ENCODE measurements at places on chromosomes 3 and 15.

GRCh38 chr3:8769088-8769822 lies at the start of gene OXTR:
Gene OXTR (minus strand): TSS chr3:8769613. CDS start chr3:8768187, 1,426 bp downstream.
- DNase-seq, result peak; percentile 32

- no peak for DNase-seq
Measured at GRCh38 chr15:40287505-40287904, 4.6 kb upstream of the ANKRD63 start.

DNA sequence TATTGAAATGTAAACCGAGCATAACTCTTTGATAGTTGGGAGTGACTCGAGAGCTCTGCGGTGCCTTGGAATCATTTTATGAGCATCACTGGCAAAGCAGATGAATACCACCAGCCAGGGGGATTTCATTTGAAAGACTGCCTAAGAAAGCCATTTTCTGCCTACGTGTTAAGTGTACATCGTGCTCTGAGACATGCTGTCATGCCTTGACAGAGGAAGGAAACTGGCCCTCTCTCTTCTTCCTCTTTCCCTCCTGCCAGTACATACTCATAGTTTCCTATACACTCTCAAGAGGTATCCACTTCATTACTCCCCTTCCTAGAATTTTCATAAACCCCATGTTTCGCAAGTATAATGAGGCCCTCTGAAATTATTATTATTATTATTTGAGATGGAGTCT lies 8.8 kb downstream of the BCL2A1 start:
- DNase-seq, result no peak

GRCh38 chr3:45332493-45332892 lies 55.9 kb upstream of the LARS2 start:
- DNase-seq, result no peak

DNA sequence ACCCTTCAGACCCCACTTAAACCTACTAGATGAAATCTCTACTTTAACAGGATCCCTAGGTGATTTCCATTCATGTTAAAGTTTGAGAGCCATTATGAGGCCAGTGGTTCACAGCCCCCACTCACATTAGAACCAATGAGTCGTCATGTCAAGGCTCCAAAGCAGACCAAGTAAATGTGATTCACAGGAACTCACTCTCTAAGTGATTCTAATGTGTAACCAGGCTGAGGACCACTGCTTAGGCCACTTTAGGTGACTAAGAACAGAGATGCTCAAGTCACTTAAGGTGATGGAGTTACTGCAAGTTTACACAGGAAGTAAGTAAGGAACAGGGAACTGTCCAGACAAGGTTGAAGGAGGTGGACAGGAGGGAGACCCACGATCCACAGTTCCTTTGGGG lies 7.7 kb downstream of the GALNT15 start:
- no peak for DNase-seq

- DNase-seq, result no peak
Measured at GRCh38 chr3:6250167-6250566, 610.7 kb upstream of the GRM7 start.

- no peak for DNase-seq
Measured at GRCh38 chr3:143601723-143602484, 246.4 kb downstream of the SLC9A9 start.

DNA sequence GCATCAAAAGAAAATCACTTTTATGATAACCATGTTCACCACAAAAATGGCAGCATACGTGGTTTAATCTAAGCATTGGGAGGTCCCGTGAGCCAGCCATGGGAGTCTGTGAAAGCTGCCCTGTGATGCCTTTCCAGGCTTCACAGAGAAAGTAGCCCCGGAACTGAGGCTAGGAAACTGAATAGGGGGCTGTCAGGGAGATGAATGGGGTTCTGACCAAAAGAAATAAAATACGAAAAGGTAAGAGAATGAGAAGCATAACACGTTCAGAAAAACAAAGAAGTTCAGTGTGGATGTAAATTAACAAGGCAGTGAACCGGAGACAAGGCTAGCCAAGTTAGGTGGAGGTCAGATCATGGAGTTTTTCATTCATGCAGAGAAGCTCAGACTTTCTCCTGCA lies 118.9 kb downstream of the ANXA2 start:
- DNase-seq, result no peak

- DNase-seq, result no peak
Measured at GRCh38 chr15:84773716-84774115, 25.3 kb downstream of the ZNF592 start.

GRCh38 chr3:166274351-166275023 lies 437.3 kb upstream of the BCHE start:
- DNase-seq, result no peak

DNA sequence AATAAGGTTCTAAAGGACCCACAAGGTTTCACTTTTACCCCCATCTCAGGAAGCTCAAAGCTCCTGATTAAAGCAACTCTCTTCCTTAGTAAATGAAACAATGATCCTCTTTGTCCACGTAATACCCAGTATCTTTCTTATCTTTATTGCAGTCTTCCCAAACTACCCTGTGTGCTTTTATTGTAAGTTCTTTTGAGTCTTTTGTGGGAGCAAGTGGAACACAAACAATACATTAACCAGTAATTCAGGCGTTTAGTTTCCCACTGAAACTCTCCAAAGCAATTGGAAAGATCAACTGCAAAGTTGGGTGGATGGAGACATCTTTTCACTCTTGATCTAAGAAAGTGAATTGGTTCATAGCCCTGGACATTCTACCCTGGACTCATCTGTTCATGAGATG lies 240.0 kb downstream of the ZNF621 start:
- no peak for DNase-seq

GRCh38 chr3:57855281-57855680 lies 99.2 kb downstream of the SLMAP start:
- no peak for DNase-seq

GRCh38 chr3:12944849-12945248 lies 103.5 kb upstream of the RPL32 start:
- no peak for DNase-seq

GRCh38 chr15:73375755-73376305 lies 7.1 kb upstream of the HCN4 start:
- no peak for DNase-seq

DNA sequence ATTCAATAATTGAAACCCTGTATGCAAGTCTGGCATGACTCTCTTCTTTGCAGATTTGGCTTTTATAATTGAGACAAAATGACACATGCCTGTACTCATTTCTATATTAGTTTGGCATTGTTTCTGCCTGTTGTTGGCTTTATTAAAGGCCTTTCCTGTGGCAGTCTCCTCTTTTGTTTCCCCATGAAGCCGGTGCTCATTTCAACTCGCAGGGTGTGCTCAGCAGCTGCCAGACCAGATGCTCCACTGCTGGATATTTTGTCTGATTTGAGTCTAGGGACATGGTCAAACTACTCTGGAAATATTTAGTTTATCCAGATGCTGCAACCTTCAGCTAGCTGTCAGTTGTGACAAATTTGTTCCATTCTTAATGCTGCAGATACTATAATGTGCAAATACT lies 445.3 kb downstream of the NAALADL2 start:
- DNase-seq, result no peak

DNA sequence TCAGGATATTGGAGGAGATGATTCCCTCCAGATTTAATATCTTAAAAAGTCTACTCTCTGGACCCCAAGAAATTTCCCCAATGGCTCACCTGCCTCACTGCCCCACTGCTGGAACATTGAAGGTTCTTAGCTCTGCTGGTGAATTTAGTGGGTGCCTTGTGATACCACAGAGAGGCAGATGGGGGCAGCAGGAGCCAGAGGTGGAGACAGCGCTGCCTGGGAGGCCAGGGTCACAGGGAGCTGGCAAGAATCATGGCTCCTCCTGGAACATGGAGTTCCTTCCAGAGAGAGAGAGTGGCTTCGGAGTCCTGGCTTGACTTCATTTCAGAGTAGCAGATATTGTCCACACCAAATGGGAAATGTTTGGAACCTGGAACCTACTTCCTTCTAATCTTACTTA lies 263.5 kb upstream of the CFAP20DC start:
- DNase-seq, result peak; percentile 19

GRCh38 chr3:126955004-126955790 lies 27.7 kb upstream of the PLXNA1 start:
- DNase-seq, result no peak

DNA sequence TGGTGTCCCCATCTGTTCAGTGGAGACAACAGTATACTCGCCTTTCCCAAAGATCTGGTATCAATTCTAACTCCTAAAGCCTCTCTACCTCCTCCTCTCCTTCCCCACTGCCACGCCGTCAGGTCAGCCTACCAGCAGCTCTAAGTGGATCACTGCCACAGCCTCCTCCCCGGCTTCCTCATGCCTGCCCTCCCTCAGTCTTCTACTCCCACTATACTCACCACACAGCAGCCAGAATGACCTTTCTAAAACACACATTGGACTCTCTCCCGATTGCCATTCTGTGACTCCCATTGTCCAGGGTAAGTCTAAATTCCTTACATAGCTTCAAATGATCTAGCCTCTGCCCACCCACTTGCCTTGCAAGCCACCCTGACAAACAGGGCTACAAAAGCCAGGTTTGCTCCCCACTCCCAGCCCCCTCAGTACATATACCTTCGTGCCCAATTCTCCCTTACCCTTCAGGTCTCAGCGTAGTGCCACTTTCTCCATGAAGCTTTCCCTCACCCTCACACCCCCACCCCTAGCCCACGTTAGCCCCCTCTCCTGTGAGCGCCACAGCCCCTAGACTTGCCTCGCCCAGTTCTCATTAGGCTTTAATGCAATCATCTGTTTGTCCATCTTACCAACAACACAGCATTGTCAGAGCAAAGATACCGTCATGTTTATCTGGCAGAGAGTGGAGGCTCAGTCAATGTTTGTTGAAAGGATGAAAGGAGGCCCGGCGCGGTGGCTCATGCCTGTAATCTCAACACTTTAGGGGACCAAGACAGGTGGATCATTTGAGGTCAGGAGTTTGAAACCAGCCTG lies 9.5 kb upstream of the SEMA7A start:
- no peak for DNase-seq

GRCh38 chr3:134854254-134854653 lies 59.2 kb downstream of the EPHB1 start:
- DNase-seq, result no peak
